ENCODE measurements at places on chromosomes 13 and 19. TPM values are rescaled to one million over a fixed set of nuclear protein-coding genes. Genes with fewer than 3 reads are reported as not detected.

DNA sequence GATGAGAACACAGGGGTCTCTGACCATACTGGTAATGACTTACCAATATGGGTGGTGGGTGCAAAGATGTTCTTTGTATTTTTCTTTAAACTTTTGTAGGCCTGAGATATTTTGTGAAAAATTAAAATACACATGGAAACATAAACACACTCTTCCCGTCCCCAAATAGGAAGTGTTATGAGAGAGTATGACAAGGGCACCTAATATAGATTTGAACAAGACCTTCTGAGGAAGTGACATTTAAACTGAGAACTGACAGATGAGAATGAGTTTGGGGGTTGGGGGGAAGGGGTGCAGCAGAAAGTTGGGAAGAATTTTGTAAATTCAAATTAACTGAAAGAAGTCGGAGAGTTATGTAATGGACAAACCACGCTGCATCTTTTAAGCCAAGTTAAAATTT lies 224.2 kb downstream of the RGCC start:
- DNase-seq = no peak

DNA sequence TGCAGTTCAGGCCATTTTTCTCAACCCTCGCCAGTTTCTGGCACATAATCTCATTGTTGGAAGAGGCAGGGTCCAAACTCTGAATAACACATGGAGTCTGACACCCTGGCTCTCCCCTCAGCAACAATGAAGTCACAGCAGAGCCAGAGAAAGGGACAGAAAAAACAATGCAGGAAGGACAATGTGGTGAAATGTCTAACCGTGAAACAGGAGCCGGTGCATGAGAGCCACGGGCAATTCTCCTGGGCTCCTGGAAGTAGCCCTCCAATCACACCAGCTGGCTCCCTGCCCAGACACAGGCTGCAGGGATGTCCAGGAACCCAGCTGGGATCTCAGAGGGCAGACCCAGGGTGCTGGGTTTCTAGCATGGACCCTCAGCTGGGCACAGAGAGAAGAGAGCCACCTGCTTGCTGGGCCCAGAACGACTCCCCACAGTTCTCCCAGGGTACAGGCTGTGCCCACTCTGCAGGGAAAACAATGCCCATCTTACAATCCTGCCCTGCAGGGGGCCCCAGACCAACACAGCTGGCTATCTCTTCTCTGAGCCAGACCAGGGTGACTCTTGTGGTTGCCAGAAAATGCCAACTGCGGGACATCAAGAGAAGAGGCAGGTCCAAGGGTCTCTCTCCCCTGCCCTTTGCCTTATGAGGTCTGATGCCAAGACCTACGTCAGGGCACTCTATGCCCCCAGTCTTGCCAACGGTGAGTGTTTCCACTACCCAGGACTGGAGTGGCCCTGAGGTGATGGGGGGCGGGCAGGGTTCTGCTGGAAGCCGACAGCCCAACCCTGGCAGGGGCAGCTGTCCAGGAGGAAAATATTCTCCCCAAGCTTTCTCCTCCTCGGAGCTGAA lies 64.5 kb downstream of the CEBPG start:
- no peak for DNase-seq

DNA sequence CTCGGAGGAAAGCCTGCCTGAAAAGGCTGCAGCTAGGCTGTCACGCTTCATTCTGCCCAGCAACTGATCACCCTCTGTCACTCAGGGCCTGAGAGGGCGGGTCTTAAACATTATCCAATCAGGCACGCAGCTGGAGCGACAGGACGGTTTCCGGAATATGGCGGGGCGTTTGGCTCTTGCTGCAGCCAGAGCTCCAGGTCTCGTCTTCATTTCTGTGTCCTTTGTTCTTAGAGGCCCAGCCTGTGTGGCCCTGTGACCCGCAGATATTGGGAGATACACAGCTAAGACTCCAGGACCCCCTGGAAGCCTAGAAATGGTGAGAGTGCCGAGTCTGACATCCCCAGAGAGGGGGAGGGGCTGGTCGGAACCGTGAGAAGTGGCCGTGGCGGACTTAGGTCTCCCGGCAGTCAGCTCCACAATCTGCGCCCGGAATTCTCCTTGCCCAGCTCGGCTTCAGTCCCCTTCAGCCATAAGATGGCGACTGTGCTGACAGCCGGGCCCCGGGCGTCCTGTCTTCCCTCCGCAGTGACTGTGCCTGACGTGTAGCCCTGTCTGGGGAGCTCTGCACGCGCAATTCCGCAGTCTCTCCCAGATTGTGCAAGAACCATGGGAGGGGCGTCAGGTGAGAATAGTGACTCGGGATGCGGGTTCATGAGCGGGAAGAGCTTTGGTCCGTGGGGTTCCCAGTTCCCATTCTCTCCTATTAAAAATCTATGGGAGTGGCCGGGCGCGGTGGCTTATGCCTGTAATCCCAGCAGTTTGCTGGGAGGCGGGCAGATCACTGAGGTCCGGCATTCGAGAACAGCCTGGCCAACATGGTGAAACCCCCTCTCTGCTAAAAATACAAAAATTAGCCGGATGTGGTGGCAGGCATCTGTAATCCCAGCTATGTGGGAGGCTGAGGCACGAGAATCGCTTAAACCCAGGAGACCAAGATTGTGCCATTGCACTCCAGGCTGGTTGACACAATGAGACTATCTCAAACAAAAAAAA lies at the start of gene ZNF429:
TSS of gene ZNF429 (plus strand) at position 144 of the 993 bp plus-strand sequence. CDS start at position 314, 170 bp downstream.
- DNase-seq = peak; percentile 85

DNA sequence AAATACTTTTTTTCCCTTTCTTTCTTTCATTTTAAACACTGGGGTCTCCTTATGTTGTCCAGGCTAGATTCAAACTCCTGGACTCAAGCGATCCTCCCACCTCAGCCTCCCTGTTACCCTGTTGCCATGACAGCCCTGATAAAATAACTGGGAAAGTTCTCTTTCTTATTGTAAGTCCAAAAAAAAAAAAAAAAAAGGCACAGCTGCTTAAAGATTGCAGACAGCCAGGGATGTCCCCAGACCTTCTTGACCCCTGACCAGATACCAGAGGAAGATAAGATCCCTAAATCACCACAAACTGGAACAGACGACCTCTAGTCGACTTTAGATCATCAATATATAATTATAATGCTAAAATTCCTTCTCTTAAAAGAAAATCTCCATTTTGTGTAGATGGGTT lies 1.1 kb upstream of the MVB12A start:
- DNase-seq = no peak

GRCh38 chr19:21110183-21110582 lies 28.2 kb downstream of the ZNF714 start:
- no peak for DNase-seq

PSG2 gene
- total RNA-seq = not detected

ZNF681 gene
- total RNA-seq = 7.9 TPM

FCAR gene
- total RNA-seq = not detected

KIR2DL1 gene
- total RNA-seq = not detected

CYP4F2 gene
- not detected for total RNA-seq

ZNF701 gene
- total RNA-seq = 16.5 TPM

All from H1 (cell line).